ENCODE measurements at places on chromosomes 13 and 19. TPM values are rescaled to one million over a fixed set of nuclear protein-coding genes. Genes with fewer than 3 reads are reported as not detected.

EBI3 gene
- not detected for total RNA-seq

GRCh38 chr13:89967701-89968100 lies 1379.8 kb upstream of the MIR17HG start:
- DNase-seq: no peak

DNA sequence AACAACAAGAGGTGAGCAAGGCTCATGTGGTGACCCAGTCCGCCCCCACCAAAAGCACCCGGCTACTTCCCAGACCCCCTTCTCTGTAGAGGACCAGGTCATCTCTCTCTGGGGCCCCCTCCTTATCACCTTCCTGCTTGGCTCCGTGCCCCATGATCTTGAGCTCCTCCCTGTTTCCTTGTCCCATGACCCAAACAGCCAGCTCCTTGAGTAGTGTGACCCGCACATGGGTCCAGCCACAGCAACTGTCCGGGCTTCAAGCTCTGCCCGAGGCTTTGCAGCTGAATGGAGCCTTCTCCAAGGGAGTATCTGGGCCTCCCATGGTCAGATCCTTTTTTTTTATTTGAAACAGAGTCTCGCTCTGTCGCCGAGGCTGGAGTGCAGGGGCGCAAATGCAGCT lies 61.8 kb downstream of the MYO9B start:
- DNase-seq: no peak

DNA sequence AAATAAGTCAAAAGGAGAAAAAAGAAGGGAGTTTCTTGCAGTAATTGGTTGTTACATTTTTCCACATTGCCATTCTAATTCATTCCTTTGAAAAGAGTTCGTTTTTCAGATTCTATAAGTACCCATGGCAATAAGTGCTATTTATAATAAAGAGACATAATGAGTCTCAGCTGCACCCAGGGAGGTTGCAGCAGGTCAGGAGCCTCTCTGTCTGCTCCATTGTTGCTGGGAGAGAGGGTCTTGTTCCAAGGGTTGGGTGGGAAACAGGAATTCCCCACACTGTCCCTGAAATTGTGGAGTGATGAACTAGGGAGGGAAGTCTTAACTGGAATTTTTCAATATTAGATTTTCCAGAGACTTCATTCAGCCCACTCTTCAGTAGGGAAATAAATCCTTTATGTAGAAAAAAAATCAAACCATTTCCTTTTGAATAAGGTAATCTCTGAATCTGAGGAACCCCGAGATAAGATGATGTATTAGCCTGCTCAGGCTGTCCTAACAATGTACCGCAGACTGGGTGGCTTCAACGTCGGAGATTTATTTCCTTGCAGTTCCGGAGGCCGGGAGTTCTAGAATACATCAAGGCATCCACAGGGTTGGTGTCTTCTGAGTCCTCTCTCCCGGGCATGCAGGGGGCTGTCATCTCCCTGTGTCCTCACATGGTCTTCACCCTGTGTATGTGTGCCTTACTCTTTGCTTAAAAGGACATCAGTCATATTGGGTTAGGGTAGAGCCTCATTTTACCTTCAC lies 342.7 kb upstream of the TMTC4 start:
- DNase-seq: no peak
